ENCODE measurements at places on chromosomes 4 and X.

GRCh38 chr4:85722401-85722800 lies 247.5 kb downstream of the ARHGAP24 start:
- no peak for DNase-seq

GRCh38 chrX:51779306-51779705 lies 36.1 kb downstream of the GSPT2 start:
- DNase-seq = no peak

- DNase-seq = no peak
These were observed 7.8 kb upstream of the HPSE start for GRCh38 chr4:83342476-83342875.

GRCh38 chr4:8694651-8695151 lies 102.1 kb downstream of the CPZ start:
- no peak for DNase-seq

GRCh38 chrX:25006586-25007058 lies 9.1 kb downstream of the ARX start:
- DNase-seq = no peak

DNA sequence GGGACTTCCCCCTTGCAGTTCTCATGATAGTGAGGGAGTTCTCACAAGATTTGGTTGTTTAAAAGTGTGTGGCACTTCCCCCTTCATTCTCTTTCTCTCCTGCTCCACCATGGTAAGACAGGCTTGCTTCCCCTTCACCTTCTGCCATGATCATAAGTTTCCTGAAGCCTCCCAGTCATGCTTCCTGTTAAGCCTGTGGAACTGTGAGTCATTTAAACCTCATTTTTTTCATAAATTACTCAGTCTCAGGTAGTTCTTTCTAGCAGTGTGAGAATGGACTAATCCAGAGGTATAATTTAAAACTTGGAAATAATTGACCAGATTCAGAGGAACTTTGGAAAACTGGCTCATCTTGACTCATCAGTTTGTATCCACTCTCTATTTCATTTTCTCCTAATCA lies 129.0 kb downstream of the TMEM47 start:
- DNase-seq = no peak

DNA sequence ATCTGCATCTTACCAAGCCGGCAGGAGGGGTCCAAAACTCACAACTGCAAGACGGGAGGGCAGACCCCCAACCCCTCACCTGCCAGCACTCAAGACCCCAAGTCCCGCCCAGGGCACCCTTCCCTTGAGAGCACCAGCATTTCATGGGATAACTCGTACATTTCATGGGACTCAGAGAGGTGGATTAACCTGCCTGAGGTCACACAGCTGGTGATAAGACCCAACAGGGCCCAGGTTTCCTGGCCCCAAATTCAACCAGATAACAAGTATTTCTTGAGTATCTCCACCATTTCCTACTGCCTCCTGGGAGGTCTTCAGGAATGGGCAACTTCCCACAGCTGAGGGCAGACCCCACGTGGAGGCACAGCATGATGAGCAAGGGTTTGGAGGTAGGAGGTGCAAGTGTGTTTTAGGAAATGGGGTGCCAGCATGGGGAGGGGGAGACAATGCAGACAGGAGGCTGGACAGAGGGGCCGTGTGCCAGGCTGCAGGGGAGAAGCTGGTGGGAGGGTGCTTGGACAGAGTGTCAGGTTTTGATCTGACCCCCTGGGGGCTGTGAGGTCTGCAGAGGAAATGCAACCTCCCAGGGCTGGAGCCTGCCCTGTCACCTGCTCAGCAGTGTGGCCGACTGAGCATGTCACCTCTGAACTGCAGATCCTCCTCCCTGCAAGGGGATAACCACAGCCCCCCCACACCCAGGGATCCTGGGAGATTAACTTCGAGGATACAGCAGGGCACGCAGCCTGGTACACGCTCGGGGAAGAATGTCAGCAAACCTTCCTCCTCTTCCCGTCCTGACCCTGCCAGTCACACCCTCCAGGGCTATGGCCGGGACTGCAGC lies 4.4 kb downstream of the ADRA2C start:
- no peak for DNase-seq

DNA sequence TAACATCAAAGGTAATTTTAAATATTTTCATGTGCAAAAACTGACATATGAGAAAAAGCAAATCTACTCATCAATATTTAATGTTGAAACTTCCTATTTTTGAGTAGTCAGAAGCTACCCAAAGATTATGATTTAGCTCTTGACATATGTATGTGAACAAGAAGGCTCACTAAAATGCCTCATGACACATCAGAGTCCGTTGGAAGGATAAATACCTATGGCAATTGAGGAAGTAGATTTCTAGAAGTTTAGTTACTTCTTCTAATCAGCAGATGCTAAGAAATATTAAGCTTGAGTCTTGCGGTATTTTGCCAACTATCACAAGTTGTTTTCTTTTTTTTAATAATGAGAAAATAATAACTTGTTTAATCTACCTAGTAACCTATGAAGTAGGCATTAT lies 55.3 kb downstream of the MSL3 start:
- DNase-seq = no peak

DNA sequence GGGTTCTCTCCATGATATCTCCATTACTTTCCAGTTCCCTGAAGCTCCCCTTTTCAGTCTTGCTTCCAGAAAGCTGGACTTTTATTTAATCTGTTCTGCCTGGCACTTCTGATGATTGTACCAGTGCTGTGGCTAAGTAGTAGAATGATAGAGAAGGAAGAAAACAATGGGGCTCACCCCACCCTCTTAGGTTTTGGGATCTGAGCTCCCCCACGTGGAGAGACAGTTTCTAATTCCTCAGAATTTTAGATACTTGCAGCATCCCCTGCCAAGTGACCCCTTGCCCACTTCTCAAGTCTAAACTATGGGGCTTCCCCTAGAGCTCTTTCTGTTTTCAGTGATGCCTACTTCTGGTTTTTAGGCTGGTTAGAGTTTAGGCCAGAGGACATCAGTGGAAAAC lies 73.9 kb downstream of the GC start:
- DNase-seq = no peak

- DNase-seq = no peak
These were observed 71.8 kb upstream of the CLDN34 start for GRCh38 chrX:9895225-9895912.

- DNase-seq = no peak
These were observed 181.0 kb downstream of the CHRDL1 start for GRCh38 chrX:110614596-110614995.

- DNase-seq = no peak
These were observed 1415.5 kb downstream of the PCDH7 start for GRCh38 chr4:32135642-32136041.

DNA sequence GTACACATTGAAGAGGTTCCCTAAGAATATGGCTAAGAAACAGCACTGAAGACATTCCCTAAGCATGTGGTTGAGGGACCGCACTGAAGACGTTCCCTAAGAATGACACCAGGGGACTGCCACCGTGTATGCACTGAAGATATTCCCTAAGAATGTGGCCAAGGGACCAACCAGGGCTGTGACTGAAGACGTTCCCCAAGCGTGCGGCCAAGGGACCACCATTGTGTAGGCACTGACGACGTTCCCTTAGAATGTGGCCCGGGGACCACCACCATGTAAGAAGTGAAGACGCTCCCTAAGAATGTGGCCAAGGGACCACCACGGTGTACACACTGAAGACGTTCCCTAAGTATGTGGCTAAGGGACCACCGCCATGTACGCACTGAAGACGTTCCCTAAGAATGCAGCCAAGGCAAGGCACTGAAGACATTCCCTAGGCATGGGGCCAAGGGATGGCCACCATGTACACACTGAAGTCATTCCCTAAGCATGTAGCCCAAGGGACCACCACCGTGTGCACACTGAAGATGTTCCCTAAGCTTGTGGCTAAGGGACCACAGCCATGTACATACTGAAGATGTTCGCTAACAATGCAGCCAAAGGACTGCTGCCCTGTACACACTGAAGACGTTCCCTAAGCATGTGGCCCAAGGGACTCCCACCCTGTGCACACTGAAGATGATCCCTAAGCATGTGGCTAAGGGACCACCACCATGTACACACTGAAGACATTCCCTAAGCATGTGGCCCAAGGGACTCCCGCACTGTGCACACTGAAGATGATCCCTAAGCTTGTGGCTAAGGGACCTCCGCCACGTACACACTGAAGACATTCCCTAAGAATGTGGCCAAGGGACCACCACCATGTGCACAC lies 22.0 kb downstream of the DHRSX start:
- no peak for DNase-seq

DNA sequence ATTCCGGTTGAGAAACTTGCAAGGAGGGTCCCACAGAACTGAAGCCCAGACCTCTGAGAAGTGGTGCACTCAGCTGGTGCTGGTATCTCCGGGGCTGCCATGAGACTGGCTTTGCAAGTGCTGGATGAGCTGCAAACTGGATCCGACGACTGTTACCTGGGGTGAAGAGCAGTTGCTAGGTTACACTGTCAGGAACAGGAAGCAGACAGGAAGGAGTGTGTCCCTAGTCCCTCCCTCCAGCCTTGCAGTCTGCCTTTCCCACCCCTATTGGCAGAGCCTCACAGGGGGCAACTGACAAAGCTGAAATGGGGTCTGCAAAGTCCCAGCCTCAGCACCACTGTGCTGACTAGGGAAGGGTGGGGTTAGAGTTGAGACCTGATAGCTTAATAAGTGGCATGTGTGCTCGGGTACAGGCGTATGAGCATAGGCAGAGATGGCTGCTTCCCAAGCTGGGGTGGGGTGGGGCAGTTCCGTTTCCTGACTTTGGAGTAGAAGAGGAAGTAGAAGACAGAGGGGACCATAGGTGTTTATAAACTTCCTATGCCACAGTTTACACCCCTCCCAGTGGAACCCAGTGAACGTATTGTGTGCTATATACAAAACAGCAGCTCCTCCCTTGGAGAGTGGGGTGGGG lies 18.0 kb downstream of the PPEF1 start:
- DNase-seq = no peak

DNA sequence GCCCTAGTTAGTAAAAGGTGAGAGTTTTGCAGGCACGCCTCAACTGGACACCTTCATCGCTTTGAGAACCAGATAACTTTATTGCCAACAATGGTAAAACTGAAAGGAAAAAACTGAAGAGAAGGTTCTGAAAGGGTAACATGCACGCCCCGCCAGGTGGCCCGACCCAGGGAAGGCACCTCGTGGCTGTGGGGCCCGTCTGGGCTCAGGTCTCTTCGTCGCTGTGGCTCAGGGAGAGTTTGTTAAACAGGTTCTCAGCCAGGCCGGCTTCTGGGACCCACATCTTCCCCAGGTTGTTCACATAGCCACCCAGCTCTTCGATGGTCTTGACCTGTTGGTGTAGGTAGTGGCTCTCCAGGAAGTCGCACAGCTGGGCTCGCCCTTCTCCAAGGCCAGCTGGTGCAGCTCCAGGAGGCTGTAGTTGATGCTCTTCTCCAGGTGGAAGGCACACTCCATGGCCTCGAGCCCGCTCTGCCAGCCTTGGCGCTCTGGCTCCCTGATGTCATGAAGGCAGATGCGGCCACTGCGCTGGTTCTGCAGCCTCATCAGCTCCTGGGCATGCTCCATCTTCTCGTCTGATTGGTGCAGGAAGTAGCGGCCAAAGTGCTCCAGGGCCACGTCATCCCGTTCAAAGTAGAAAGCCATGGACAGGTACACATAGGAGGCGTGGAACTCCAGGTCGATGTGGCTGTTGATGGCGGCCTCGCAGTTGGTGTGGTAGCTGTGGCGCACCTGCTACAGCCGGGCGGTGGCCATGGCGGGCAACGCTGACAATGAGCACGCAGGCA lies 69.7 kb downstream of the FAM47C start:
- DNase-seq = no peak

GRCh38 chr4:87011340-87012034 lies 76.7 kb downstream of the AFF1 start:
- no peak for DNase-seq

GRCh38 chr4:85986266-85986665 lies 373.6 kb downstream of the MAPK10 start:
- no peak for DNase-seq

- DNase-seq = peak; percentile 20
These were observed 6.3 kb upstream of the TRPC5OS start for GRCh38 chrX:111869639-111870034.

GRCh38 chrX:150966235-150966634 lies 16.9 kb upstream of the HMGB3 start:
- DNase-seq = no peak

DNA sequence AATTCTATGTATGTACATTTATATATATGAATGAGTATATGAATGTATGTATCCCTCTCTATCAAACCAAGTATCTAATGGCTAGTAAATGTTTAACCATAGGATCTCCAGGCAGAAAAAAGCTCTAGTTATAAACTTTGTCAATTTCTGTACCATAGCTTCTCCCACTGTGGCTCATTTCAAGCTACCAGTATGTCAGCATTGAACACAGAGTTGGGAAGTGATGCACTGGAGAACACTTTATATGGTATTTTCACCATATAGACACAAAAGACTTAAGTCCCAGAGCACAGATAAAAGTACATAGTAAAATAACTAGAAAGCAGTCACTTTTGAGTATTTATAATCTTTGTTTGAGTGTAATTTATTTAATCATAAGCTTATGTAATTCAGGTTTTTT lies 53.9 kb upstream of the ATP8A1 start:
- no peak for DNase-seq

DNA sequence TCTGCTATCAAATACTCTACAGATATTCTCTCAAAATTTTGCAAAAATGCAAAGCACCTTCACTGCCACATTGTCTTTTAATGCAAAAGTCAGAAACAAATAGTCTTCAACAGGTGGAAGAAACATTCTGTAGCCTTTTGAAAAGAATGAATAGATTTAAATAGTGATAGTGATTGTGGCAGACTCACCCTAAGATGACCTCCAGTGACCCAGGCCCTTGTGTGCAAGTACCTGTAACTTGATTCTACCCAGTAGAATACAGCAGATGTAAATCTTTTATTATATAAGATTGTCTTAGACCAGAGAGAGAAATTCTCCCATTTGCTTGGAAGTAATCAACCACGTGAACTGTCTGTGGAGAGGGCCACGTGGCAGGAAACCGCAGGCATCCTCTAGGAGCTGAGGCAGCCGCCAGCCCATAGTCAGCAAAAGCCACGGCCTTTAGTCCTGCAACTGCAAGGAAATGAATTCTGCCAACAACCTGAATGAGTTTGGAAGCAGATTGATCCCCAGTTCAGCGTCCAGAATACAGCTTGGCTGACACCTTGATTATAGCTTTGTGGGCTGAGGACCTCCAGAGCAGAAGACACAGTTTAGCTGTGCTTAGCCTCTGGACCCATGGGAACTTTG lies 272.5 kb downstream of the ARHGAP10 start:
- DNase-seq = peak; percentile 33

DNA sequence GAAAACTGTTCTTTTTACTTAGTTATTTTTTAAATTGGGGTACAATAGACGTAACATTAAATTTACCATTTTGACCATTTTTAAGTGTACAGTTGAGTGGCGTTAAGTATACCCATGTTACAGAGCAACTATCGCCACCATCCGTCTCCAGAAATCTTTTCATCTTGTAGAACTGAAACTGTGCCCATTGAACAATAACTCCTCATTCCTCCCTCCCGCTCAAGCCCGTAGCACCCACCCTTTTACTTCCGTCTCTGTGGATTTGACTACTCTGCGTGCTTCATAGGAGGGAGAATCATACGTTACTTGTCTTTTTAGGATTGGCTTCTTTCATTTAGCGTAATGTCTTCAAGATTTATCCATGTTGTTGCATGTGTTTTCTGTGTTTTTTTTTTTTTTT lies 55.3 kb downstream of the TMEM131L start:
- DNase-seq = peak; percentile 80
